ENCODE measurements at places on chromosomes 1 and 21. TPM values are rescaled to one million over a fixed set of nuclear protein-coding genes. Genes with fewer than 3 reads are reported as not detected.

DNA sequence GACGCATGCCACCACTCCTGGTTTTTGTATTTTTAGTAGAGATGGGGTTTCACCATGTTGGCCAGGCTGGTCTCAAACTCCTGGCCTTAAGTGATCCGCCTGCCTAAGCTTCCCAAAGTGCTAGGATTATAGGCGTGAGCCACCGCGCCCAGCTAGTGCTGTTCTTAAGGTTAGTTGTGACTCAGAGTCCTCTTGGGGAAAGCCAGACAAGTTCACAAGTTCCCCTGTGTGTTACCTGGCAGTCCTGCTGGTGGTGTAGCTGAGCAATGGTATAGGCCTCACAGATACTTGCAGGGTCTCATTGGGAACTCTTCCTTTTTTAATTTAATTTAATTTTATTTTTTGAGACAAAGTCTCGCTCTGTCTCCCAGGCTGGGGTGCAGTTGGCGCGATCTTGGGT lies 10.6 kb downstream of the CFAP126 start:
- H3K4me3 ChIP-seq: no peak overlapping the region
- H3K27ac ChIP-seq: no peak overlapping the region
- peaks cover 9% of the 10 kb centered on the region for H3K4me1 ChIP-seq
- DNase-seq: no peak
- H3K27me3 ChIP-seq: no peaks in the 10 kb centered on the region

- peak overlapping the region; percentile 77 for H3K4me3 ChIP-seq
- DNase-seq: no peak
- no peaks in the 10 kb centered on the region for H3K36me3 ChIP-seq
- peak overlapping the region; percentile 78 for H3K27ac ChIP-seq
- H3K4me1 ChIP-seq: peaks cover 32% of the 10 kb centered on the region
Measured at GRCh38 chr1:78620666-78621065, 418 bp downstream of the IFI44L start.

GRCh38 chr1:7278045-7278444 lies 492.8 kb downstream of the CAMTA1 start:
- H3K27ac ChIP-seq: no peak overlapping the region
- no peaks in the 10 kb centered on the region for H3K4me1 ChIP-seq
- H3K4me3 ChIP-seq: no peak overlapping the region
- H3K36me3 ChIP-seq: no peaks in the 10 kb centered on the region

DNA sequence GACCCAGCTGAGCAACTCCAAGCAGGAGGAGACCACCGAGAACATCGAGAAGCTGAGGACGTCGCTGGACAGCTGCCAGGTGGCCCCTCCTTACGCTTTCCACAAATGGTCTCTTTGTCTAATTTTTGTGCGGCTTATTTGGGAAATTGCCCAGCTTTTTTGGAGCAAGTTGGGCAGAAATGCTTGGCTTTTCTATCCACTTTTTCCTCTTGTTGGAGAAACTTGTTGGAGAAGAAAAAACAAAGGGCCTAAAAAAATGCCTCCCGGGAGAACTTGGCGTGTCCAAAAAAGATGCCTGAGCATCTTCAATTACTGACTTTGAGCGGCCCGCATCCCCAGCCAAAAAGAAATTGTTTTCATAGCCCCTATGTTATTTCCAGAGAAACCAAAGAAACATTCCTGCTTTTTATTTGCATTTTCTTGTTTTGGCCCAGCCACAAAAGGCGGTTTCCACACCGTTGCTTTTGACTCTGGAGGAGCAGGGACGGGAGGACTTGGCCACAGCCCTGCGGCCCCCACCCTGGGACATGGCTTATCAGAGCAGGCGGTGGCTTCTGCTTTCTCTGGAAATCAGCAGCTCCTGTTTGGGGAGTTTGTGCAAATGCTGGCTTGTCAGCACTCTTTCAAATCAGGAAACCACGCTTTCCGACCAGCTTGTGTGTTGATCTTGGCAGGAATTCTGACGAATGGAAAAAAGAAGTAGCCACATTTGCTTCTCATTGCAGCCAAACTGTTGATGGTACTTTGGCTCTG lies 81.2 kb upstream of the EFHD2 start:
- peaks cover 13% of the 10 kb centered on the region for H3K4me1 ChIP-seq
- no peak overlapping the region for H3K27ac ChIP-seq
- no peak for DNase-seq

DNA sequence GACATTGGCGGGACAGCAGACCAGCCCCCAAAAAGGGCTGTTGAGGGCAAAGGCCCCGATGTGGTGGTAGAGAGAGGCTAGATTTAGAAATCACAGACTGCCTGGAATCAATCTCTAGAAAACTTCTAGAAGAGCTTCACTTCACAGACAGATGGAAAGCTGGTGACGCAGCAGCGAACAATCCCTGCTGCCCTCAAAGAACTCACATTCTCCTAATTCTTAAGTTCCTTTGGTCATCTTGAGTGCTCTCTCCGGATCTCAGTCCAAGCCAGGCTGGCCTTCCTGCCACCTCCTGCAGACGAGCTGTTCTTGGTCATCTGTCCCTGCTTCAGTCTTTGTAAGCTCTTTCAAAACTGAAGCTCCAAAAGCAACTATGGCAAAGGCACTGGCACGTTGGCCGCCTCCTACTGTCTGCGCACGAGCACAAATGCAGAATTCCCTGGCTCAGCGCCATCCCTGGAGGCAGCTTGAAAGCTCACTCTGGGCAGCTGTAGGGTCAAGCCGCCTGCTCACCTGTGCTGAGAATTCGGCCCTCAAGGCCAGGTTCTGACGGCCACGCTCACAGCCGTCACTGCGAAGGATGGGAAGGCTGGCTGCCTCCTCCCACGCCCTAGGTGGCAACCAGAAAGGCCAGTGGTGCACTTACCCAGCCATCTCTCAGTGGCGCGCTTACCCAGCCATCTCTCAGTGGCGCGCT lies 110.6 kb downstream of the NPHP4 start:
- no peaks in the 10 kb centered on the region for H3K27me3 ChIP-seq
- no peaks in the 10 kb centered on the region for H3K4me1 ChIP-seq

GRCh38 chr1:47507881-47508701 lies 70.2 kb downstream of the FOXD2 start:
- no peaks in the 10 kb centered on the region for H3K36me3 ChIP-seq
- peaks cover 68% of the 10 kb centered on the region for H3K27me3 ChIP-seq
- peak; percentile 65 for DNase-seq

- H3K27ac ChIP-seq: no peak overlapping the region
- no peaks in the 10 kb centered on the region for H3K4me1 ChIP-seq
- no peak overlapping the region for H3K4me3 ChIP-seq
- H3K36me3 ChIP-seq: no peaks in the 10 kb centered on the region
Measured at GRCh38 chr1:38246955-38247952, 200.7 kb upstream of the POU3F1 start.

GRCh38 chr1:230157420-230158390 lies 90.7 kb downstream of the GALNT2 start:
- peaks cover 43% of the 10 kb centered on the region for H3K4me1 ChIP-seq
- no peak overlapping the region for H3K27ac ChIP-seq
- H3K4me3 ChIP-seq: no peak overlapping the region

GRCh38 chr1:206909161-206909882 lies 12.1 kb downstream of the IL24 start:
- H3K4me1 ChIP-seq: peaks cover 54% of the 10 kb centered on the region
- DNase-seq: no peak
- H3K27me3 ChIP-seq: no peaks in the 10 kb centered on the region
- no peaks in the 10 kb centered on the region for H3K36me3 ChIP-seq

DNA sequence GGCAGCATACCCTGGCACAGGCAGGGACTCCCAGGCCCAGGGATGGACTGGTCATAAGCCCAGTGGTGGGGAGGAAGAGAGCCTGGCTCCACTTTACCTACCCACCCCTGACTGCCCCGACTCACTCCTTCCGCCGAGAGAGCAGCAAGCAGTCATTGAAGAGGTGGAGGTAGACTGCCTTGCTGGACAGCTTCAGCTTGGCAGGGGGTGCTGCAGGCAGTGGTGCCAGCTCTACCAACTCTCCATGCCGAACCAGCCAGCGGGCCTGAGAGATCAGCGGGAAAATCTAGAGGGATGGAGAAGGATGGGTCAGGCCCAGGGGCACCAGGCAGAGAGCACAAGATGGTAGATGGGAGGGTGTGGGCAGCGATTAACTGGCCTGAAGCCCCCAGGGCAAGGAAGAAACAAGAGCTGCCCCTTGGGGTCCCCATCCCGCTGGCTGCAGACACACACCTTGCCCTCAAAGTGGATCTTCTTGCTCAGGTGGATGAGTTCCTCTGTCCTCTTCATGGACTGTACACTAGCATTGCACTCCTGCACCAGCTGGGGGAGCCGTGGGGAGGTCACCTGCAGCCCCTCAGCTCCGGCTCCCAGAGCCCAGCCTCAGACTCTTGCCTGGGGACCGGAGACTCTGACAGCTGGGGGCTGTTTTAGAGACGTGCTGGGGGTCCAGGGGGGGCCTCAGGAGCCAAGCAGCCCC lies 7.7 kb downstream of the ARHGEF19 start:
- H3K4me1 ChIP-seq: peaks cover 20% of the 10 kb centered on the region
- no peaks in the 10 kb centered on the region for H3K27me3 ChIP-seq
- no peak for DNase-seq
- peak overlapping the region; percentile 34 for H3K4me3 ChIP-seq
- H3K27ac ChIP-seq: peak overlapping the region; percentile 64

DNA sequence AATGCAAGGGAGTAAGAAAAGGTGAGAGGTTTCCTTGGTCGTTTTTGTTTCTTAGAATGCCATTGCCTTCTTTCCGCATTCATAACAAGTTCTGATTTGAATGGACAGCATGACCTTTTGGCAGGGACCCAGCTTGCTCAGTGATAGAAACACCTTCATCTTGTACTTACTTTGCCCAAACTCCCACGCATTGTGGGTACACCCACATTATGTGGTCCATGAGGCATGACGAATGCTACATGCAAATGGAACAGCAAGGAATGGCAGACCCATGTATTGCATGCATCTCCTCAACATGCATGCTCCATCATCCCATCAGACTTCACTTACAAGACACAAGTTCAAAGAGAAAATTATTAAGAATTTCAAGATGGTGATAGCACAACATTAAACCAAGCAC lies 102.8 kb downstream of the CDC7 start:
- peaks cover 10% of the 10 kb centered on the region for H3K4me1 ChIP-seq
- H3K27me3 ChIP-seq: no peaks in the 10 kb centered on the region
- H3K36me3 ChIP-seq: no peaks in the 10 kb centered on the region
- H3K4me3 ChIP-seq: no peak overlapping the region
- DNase-seq: no peak

The UTS2 gene
- 0.78 TPM for total RNA-seq

- peak; percentile 32 for DNase-seq
- H3K4me3 ChIP-seq: peak overlapping the region; percentile 81
- H3K36me3 ChIP-seq: peaks cover 6% of the 10 kb centered on the region
- H3K27me3 ChIP-seq: peaks cover 26% of the 10 kb centered on the region
- H3K4me1 ChIP-seq: peaks cover 31% of the 10 kb centered on the region
Measured at GRCh38 chr1:155080312-155081228, 1.9 kb downstream of the EFNA3 start.

DNA sequence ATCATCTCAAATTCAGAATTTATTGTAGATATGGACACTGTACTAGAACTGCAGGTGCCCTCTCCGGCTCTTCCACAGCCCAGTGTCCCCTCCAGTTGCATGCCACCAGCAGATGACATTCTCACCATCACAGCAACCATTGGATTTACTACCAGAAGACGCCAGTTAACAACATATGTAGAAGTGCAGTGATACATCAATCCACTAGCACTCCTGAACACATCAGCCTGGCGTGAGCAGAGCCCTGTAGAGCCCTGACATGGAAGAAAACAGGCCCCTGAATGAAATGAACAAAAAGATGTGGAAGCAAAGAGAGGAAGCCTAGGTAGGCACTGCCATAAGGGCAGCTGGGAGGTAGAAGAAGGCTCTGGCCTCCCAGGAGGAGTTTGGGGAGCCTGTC lies 73.1 kb upstream of the GALNT2 start:
- H3K27me3 ChIP-seq: peaks cover under 1% of the 10 kb centered on the region
- no peaks in the 10 kb centered on the region for H3K36me3 ChIP-seq
- H3K27ac ChIP-seq: no peak overlapping the region
- H3K4me3 ChIP-seq: no peak overlapping the region
- H3K4me1 ChIP-seq: no peaks in the 10 kb centered on the region
- DNase-seq: no peak

The OR14K1 gene
- not detected for total RNA-seq

- no peak overlapping the region for H3K4me3 ChIP-seq
- DNase-seq: no peak
- no peak overlapping the region for H3K27ac ChIP-seq
Measured at GRCh38 chr1:119279456-119280381, 88.9 kb upstream of the HAO2 start.

DNA sequence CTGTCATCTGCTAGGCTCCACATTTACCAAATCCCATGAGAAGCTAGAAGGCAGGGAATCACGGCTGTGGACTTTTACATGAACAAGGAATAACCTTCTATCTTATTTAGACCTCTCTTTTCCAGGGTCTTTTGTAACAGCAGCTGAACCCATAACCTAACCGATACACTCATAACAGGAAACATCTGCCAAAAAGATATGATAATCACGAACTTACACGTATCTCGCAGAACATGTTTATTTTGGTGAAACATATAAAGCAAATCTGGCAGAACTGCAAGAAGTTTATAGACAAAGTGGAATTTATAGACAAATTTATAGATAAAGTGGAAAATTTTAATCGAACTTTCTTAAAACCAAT lies 20.4 kb downstream of the TINAGL1 start:
- no peaks in the 10 kb centered on the region for H3K36me3 ChIP-seq
- no peak overlapping the region for H3K4me3 ChIP-seq
- DNase-seq: no peak
- no peak overlapping the region for H3K27ac ChIP-seq
- H3K4me1 ChIP-seq: no peaks in the 10 kb centered on the region

DNA sequence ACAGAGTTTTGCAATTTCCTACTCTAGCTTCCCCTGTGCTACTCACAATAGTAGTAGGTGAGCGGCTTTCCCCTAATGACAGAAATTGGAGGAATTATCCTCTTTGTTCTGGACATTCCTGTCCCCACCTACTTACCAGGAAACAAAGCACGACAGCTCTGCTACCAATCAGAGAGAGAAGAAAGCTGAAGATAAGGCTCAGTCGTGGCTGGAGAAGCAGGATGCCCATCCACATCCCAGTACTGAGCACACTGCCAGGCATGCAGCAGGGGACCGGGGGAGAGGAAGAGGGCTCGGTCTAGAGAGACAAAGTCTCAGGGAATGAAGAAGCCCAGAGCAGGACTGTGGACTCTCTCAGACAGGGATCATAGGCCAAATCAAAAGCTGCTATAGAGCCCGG lies 134.1 kb upstream of the KRTAP19-8 start:
- no peaks in the 10 kb centered on the region for H3K36me3 ChIP-seq

DNA sequence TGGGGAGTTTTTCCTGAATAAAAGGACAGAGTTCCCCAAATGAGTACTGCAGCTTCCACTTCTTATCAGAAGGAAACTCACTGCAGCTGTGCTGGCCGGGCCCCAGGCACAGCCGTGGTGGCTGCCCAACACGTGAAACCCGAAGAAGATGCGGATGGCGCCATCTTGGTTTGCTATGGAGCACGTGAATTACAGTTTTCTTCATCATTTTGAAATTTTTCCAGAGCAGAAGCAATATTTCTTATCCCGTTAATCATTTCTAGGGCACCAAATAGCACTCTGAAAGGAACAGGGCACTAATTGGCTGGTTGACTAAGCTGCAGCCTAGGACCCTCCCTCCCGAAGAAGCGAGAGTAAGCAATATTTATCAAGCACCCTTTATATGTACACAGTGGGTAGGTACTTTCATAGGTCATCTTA lies 63.2 kb upstream of the EPS8L3 start:
- peaks cover 11% of the 10 kb centered on the region for H3K4me1 ChIP-seq
- H3K27me3 ChIP-seq: peaks cover 7% of the 10 kb centered on the region
- no peaks in the 10 kb centered on the region for H3K36me3 ChIP-seq
- DNase-seq: no peak
- H3K27ac ChIP-seq: no peak overlapping the region

The GNAI3 gene
- total RNA-seq: 8.9 TPM

GRCh38 chr1:43678940-43679339 lies 28.4 kb upstream of the ST3GAL3 start:
- no peak overlapping the region for H3K4me3 ChIP-seq
- peaks cover 20% of the 10 kb centered on the region for H3K4me1 ChIP-seq
- no peak overlapping the region for H3K27ac ChIP-seq
- peaks cover 8% of the 10 kb centered on the region for H3K36me3 ChIP-seq
- DNase-seq: no peak

Data from natural killer cell treated with Interleukin-12 subunit alpha and Interleukin-12 subunit beta and Interleukin-15 and Interleukin-18, amount 100 ng/mL, for 72 hours (primary cell).